Breast epithelium (tissue), 4 donors: ENCODE measurements at places on chromosomes 1 and 21. TPM values are rescaled to one million over a fixed set of nuclear protein-coding genes. Genes with fewer than 3 reads are reported as not detected.

Gene PPP2R5A
- total RNA-seq, result 48.5 TPM

Gene MR1
- 15.2 TPM for total RNA-seq

Gene RCSD1
- total RNA-seq, result 12.0 TPM

Gene HTR1D
- not detected for total RNA-seq

Gene PTAFR
- total RNA-seq, result 8.3 TPM

DNA sequence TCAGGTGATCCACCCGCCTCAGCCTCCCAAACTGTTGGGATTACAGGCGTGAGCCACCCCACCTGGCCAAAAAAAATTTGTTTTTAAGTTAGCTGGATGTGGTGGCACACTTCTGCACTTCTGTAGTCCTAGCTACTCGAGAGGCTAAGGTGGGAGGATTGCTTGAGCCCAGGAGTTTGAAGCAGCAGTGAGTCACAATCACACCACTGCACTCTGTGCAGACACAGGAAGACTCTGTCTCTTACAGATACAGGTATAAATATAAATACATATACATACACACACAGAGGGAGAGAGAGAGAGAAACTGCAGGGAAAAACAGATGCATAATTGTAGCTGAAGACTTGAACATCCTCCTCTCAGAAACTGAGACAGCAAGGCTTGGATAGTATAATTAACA lies 34.8 kb upstream of the EPS15 start:
- DNase-seq, result no peak

DNA sequence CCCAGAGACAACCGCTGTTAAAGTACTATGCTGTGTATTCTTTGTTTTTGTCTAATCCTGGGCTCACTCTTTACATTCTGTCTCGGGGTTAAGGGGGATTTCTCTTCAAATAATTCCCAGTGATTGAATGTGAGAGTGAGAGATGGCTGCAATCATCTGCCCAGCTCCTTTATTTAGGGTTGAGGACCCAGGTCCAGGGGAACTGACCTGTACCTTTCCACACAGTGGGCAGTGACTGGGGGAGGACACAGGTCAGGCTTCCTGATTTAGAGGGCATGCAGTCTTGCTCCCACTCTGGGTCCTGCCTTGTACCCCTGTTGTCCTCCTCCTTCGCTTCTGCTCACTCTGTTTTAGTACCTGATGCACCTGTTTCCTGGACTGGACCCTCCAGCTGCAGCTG lies 22.0 kb downstream of the PHGDH start:
- no peak for DNase-seq

DNA sequence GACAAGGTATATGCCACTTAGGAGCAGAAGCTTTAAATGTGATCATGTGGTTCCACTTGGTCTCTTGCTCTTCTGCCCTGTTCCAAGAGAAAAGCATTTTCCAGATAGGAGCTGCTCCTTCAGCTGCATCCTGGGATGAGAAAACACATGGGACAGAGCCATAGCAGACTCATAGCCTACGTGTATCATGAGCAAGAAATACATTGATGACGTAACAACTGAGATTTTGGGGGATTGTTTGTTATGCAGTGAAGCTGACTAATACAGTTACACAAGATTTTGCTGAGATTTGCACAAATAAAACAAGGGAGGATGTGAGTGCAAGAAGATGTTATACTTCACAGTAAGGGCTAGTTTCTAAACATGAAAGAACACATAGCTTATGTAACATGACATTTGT lies 36.0 kb upstream of the IRF2BP2 start:
- DNase-seq, result no peak

GRCh38 chr1:172477741-172478140 lies 33.9 kb upstream of the PIGC start:
- no peak for DNase-seq

DNA sequence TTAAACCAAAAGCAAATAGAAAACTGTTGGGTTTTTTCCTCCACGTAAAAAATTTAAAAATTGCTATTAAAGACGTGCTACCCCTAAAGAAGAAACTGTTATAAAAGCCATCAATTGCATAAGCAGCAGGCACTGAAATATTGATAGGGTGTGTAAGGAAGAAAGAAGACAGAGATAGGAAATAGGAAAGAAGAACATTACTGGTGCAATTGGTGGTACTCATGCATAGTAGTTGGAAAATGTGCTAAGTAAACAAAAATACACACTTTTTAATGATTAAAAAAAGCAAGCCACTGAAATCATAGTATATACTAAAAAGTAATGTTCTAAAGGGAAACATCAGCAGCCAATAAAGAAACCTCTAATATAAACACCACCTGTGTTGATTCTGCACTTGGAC lies 52.8 kb upstream of the ANGPTL3 start:
- DNase-seq, result no peak

- DNase-seq, result no peak
These were observed 32.9 kb upstream of the RASAL2 start for GRCh38 chr1:178060789-178061556.

- no peak for DNase-seq
These were observed 70.5 kb downstream of the TTLL7 start for GRCh38 chr1:83928396-83928795.

DNA sequence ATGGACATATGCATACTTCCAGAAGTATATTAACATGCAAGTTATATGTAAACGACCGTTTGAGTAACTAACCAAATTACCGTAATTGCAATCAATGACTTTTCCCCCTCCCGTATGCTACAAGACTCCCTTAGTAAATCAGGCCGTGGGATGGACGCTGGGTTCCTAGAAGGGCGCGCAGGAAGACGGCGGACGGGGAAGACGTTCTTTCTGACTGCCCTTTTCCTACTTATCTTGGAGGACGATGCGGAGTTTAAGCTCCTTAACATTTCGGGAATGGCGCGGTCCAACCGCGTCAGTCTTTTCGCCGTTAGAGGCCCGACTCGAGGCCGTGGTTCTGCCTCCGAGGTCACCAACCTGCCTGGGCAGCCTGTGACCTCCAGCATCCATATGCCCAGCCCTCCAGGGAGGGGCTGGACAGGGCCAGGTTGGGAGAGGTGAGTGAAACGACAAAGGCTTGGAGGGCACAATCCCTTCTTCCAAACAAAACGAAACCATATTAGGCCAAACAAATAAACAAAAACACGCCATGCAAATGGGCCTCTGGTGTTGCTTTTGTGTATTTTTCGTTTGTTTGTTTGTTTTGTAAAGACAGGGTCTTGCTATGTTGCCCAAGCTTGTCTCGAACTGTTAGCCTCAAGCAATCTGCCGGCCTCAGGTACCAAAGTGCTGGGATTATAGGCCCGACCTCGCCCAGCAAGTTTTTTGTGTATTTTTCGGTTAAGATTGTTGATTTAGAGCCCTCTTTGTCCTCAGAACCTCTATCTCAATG lies 873 bp upstream of the PI4KB start:
- DNase-seq, result no peak

- DNase-seq, result no peak
These were observed 1.0 kb upstream of the PERM1 start for GRCh38 chr1:982765-983436.

GRCh38 chr1:223083831-223084230 lies 59.2 kb downstream of the TLR5 start:
- no peak for DNase-seq

DNA sequence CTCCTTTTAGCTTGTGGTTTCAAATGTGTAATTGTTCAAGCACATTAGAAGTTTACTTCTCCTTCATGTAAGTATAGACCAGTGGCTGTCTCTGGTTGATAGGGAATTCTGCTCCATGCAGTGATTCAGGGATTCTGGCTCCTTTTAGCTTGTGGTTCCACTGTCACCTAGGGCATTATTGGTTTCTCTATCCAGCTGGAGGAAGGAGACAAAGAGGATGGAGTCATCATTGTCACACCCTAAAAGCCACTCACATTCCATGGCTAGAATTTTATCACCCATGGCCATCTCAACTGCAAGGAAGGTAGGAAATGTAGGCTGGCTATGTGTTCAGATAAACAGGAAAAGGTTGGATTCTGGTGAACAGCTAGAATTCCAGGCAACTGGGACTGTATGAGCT lies 131.2 kb downstream of the URB2 start:
- no peak for DNase-seq

GRCh38 chr1:58748666-58749065 lies 35.2 kb downstream of the JUN start:
- DNase-seq, result no peak

- DNase-seq, result peak; percentile 45
These were observed 87.5 kb upstream of the RHOU start for GRCh38 chr1:228647523-228648444.

- DNase-seq, result no peak
These were observed at the start of gene AVPR1B for GRCh38 chr1:206117151-206117948. Gene AVPR1B, minus strand, starts transcription at chr1:206117388. Its CDS starts 498 bp downstream, at chr1:206116890.

DNA sequence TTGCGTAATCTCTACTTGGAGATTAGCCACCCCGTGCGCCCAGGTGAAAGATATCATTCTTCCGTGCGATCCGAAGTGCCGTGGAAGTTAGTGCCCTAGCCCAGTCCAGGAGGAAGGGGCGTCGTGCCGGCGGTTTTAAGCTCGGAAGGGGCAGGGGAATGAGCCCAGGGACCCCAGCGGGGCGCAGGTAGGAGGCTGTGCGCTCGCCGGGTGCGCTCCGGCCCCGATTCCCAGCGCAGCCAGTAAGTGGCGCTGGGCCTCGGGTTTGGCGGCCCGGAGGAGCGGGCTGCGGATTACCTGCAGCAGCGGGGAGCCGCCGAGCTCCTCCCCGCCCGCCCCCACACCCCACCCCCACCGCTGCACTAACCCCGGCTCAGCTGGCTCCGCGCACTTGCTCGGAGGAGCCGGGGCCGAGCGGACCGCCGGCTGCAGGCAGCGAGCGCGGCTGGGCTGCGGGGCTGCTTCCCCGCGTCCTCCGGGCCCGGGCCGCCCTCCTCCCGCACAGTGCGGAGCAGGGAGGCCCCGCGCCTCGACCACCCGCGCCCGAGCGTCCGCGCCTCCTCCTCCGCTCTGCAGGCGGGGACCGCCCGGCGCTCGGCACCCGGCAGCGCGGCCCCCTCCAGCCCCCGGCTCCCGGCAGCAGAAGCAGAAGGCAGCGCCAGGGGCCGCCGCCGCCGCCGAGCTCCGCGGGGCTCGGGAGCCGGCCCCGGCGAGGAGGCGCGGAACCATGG lies at the start of gene RYR2:
TSS of gene RYR2 (plus strand) at position 390 of the 731 bp plus-strand sequence. CDS start at position 728, 338 bp downstream.
- no peak for DNase-seq

- no peak for DNase-seq
These were observed 4.3 kb upstream of the CSF1 start for GRCh38 chr1:109906160-109906838.

GRCh38 chr1:160707236-160708064 lies 4.2 kb downstream of the CD48 start:
- no peak for DNase-seq

- DNase-seq, result no peak
These were observed 13.9 kb downstream of the CHIT1 start for GRCh38 chr1:203215573-203215972.

GRCh38 chr1:15472587-15472986 lies 3.3 kb upstream of the CELA2B start:
- DNase-seq, result no peak
